CD4-positive, alpha-beta T cell treated with Interleukin-6 at 100 ng/mL for 8 hours (primary cell): ENCODE measurements at places on chromosomes 4 and X.

GRCh38 chrX:11401966-11402365, 108.8 kb downstream of the AMELX start:
- DNase-seq = no peak

DNA sequence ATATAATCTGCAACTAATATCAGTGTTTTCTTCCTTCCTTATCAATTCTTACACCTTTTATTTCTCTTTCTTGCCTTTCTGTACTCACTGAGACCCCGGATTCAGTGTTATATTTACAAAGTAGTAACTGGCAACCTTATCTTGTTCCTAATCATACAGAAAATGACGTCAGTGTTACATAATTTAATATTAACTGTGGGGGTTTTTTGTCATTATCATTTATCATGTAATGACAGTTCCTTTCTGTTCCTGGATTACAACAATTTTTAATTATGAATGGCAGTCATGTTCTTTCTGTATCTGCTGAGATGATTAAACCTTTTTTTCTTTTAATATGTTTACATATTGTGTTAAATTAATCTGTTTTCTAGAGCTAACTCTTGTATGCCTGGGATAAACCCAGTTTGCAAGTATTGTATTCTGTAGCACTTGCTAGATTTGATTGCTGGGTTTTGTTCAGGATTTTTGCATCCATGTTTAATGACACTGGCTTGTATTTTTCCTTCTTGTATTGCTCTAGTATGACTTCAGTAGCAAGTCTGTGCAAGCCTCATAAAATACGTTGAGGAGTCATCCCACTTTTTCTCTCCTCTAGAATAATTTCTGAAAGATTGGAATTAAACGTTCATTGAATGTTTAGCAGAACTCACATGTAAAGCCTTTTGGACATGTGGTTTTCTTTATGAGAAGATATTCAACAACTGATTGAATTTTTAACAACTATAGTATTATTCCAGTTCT, 10.4 kb upstream of the HSPA4L start:
- no peak for DNase-seq

DNA sequence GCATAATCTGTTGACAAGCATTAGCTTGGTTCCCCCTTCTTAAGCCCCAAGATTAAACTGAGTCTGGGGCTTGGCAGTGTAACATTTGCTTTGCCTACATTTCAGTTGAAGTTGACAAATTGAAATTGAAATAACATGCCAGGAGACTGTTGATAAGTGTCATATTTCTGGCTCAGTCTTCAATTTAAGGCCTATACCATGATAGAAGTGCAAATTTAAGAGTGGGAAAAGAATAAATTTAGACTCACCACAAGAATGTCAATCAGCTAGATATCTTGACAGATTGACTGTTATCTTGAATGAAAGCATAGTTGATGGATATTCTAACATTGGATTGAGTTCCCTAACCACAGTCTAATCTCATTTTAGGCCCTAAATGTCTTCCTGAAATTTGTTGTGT, 117.6 kb downstream of the MAGEB17 start:
- no peak for DNase-seq

DNA sequence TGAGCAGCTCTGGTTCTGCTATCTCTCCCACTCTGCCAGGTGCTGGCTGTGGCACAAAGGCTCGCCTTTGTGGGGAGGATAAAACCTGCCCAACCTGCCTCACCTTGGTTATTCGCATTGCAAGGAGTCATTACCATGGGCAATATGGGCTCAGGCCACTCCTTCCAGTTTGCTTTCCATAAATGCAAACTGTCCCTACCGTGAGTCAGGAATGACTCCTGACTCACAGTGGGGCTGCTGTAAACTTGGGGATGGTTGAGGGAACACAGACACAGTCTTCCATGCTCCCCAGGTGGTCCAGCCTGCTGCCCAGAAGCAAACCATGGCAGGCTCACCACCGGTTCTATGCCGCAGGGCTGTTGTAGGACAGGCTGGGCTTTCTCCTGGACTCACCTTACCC, 36.1 kb downstream of the COQ2 start:
- DNase-seq = no peak
